ENCODE measurements at places on chromosomes 2 and 18. TPM values are rescaled to one million over a fixed set of nuclear protein-coding genes. Genes with fewer than 3 reads are reported as not detected.

The ALPI gene
- not detected for total RNA-seq

The MERTK gene
- total RNA-seq = 0.29 TPM

The ARHGAP28 gene
- total RNA-seq = not detected

The ANKRD53 gene
- not detected for total RNA-seq

The NT5C1B gene
- total RNA-seq = not detected

The PARD6G gene
- total RNA-seq = not detected

The EEF1B2 gene
- 462 TPM for total RNA-seq

The DPP4 gene
- total RNA-seq = 272 TPM

The IL1R2 gene
- 1.4 TPM for total RNA-seq

The HJURP gene
- 50.8 TPM for total RNA-seq

The CYB5A gene
- total RNA-seq = 37.8 TPM

The CELF4 gene
- total RNA-seq = not detected

Data from T-helper 1 cell treated with Interleukin-12 subunit alpha and Interleukin-12 subunit beta and Interleukin-4 antibody, amounts not matched to agents 30 ng/mL and 1 ng/mL, for 36 hours (primary cell).